SK-N-SH (cell line): ENCODE measurements at places on chromosomes 1 and 21.

DNA sequence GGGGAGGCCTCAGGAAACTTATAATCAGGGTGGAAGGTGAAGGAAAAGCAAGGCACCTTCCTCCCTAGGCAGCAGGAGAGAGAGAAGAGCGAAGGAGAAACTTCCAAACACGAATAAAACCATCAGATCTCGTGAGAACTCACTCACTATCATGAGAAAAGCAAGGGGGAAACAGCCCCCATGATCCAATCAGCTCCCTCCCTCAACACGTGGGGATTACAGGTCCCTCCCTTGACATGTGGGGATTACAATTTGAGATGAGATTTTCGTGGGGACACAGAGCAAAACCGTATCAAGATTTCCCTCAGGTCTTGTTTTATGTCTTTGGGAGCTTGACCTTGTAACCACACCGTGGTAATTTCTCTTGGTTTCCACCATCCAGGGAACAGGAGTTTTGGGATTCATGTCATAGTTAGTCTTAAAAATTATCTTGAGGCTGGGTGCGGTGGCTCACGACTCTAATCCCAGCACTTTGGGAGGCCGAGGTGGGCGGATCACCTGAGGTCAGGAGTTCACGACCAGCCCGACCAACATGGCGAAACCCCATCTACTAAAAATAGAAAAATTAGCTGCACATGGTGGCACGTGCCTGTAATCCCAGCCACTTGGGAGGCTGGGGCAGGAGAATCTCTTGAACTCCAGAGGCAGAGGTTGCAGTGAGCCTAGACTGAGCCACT is 47.2 kb upstream of the NBPF3 start:
- DNase-seq, result no peak

DNA sequence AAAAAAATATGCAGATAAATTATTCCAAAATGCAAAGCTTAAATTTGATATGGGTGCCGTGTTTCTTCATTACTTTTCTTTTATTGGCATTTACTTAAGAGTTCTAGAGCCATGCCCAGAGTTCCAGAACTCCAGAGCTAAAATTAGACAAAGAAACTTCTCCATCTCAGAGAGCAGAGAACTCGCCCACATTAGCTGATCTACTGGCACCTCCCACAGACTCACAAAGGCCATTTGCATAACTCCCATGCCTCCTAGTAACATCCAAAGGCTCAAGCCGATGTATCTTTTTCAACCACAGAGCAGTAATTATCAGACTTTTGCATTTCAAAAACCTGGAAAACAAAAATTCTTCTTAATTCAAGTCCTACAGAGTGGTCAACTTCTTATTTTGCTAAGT is 323.8 kb upstream of the ST6GALNAC5 start:
- no peak for DNase-seq

GRCh38 chr1:59404796-59405195 is 107.9 kb downstream of the FGGY start:
- no peak for DNase-seq

GRCh38 chr1:205940710-205941109 is 2.5 kb downstream of the SLC26A9 start:
- DNase-seq, result no peak

GRCh38 chr1:11804666-11805421 is 920 bp downstream of the MTHFR start:
- peak; percentile 47 for DNase-seq

DNA sequence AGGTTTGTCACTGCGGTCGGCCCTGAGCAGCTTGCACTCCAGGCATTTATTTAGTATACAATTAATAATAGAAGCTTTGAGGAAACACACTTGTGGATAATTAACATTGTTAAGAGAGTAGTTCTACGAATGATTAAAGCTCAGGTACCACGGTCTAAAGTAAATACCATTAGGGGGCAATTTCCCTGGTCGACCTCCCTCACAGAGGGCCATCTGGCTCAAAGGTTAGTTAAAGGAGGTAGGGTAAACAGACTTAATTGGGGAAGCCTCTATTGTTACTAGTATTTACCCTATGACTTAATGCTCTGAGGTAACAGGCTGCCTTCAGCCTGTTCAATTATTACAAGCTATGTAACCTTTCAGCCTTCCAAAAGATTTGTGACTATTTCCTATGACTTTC is 122.3 kb upstream of the SLC44A3 start:
- no peak for DNase-seq

- DNase-seq, result no peak
These were observed 11.3 kb downstream of the GRIK1 start for GRCh38 chr21:29928537-29928936.

DNA sequence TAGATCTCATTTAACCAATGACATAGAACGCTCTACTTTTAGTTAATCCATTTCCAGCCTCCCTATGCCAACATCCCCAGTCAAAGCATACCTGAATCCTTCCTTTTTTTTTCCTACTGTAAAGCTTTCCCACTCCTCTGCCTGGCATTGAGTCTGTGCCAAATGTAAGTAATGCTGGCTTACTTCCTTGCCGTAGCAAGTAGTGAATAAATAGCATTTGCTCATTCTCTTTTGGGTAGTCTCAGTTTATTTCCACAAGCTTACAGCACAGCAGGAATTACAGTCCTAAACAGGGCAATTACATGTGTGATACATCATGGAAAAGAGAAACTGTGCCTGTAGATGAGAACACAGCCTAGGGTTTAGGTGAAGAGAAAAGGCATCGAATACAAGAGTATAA is 352.6 kb upstream of the NEGR1 start:
- DNase-seq, result no peak

DNA sequence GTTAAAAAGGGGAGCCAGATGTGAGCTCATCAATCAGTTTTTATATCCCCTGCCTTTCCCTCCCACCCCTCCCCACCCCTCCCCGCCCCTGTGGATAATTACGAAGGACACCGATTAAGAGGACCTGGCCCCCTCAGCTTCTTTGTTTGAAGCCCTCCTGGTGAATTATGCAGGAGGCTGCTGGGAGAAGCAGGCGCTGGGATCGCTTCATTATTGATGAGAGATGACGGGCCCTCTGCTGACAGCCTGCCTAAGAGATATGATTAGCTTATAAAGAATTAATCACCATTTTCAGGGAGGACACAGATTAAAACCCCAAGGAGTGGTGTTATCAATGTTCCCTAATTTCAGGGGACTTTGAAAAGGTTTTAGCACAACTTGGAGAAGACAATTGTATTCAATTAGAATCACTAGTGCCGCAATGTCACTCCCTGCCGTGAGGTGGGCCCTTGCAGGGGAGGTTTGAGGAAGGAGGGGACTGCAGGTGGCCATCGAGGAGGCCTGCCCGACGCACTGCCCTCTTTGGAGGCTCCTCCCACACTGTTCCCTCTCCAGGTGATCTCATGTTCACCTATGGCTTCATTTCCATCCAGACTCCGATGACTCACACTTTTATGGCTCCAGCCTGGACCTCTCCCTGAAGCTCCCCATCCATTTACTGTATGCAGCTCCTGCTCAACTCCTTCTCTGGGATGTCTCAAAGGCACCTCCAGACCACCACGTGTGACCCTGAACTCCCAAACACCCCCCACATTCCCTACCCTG is 67.0 kb upstream of the KLHDC7A start:
- no peak for DNase-seq

GRCh38 chr1:239816081-239816782 is 275.5 kb upstream of the FMN2 start:
- DNase-seq, result no peak
